ENCODE measurements at places on chromosomes 2 and 18.
A peak's percentile ranks its signal among the peaks of the same experiment; 100 is the strongest.

DNA sequence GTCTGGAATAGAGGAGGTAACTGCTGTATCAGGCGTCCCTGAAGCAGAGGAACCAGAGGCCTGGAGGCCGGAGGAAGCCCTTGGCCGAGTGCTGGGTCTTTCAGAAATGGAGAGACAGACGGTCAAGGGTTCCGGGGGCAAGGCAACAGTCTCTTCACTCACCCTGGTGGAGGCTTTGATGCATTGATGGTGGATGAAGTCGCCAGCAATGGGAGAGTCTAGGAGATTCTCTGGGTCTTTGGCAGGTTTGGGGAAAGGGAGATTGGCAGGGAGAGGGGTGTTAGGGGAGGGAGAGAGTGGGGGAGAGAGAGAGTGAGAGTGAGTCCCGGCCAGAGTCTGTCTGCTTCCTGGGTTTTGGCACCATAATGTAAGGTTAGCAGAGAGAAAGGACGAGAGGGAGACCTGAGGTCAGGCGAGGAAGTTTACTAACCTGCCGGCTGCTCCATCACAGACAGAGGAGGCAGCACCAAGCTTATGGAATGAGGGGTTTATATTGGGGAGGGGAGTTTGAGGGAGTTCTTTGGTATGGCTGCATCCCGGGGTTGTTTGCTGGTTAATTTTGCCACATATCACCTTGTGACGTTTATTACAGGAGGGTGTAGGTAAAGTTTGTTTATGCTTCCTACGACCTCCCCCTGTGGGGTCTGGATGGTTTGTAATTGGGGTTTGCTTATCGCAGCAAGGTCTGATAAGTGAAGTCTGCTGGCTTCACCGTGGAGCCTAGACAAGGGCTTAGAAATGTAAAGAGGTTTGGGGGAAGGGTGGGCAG, 19.6 kb downstream of the COMMD1 start:
- DNase-seq, result no peak

DNA sequence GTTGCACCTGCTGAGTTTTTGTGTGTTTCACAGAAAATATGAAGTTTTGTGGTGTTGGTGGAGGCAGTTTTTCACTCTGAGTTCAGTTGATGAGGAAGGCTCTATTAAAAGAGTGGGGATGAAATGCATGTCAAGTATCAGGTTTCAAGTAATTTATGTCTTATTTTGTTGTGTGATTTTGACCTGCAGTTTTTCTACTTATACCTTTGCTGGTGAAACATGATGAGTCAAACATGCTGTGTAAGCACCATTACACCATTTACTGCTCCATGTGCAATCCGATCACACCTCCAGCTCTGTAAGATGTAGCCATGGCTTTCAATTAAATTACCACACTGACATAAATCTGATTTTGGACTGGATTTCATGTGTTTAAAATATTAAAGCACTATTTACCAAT, 174.5 kb upstream of the ZEB2 start:
- DNase-seq, result no peak

DNA sequence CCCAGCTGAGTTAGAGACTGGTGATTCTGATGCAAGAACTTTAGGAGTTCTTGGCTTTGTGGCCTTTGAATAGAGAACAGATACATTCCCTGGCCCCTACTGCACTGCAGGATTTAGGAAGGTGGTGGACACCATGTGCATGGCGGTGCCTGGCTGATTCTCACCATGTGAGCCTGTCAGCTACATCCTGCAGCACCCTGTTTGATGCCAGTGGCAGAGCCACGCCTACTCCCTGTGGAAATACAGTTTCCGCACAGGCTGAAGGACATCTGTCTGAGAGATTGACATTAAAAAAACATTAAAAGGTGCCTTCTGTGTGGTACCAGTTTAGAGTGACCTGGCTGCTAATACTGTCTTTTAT, 50.0 kb downstream of the KCNE4 start:
- DNase-seq, result no peak

- DNase-seq, result no peak
Measured at GRCh38 chr2:39537150-39537549, 100.1 kb upstream of the MAP4K3 start.

GRCh38 chr2:138455275-138455674, 46.3 kb upstream of the SPOPL start:
- DNase-seq, result no peak

DNA sequence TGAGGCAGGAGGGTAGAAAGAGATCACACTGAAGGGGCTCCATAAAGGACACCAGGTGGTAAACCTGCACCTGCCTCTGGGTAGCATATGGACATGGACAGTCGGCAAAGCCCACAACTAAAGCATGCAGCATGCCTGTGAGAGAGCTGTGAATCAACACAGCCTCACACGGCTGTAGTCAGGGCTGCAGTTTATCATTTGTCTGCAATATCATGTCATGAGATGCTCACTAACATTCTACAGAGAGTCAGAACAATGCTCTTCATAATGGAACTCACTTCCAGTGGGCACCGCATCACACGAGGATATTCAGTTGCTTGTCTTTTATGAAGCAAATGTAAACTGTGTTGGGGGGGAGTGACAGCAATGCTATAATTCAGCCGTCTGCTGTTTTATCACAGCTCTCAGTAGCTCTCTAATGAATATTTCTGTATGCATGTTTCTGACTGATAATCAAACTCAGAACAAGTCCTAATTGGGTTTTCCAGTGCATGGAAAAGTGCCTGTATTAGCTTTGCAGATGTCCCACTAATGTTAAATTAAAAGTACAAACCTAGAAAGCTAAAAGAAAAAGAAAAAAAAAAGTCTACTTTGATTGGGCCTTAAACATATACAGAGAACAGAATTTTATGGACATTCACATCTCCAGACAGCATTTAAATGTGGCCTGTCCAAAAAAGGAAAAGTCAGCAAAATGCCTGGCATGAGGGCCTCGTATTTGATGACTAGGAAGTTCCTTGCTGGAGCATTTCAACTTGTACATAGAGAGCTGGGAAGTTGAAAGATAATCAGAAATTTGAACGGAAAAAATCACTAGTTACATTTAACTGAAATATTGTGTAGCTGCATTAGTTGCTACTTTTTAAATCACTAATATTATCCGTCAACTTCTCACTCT, 406.1 kb upstream of the SOX11 start:
- no peak for DNase-seq

GRCh38 chr18:32175265-32175664, 14.6 kb upstream of the MEP1B start:
- DNase-seq, result peak; percentile 91

- peak; percentile 15 for DNase-seq
Measured at GRCh38 chr18:61239051-61239450, 94.2 kb upstream of the CDH20 start.

GRCh38 chr2:159683817-159684216, 28.5 kb upstream of the MARCHF7 start:
- DNase-seq, result no peak

- no peak for DNase-seq
Measured at GRCh38 chr2:62974999-62975398, 75.6 kb upstream of the OTX1 start.

DNA sequence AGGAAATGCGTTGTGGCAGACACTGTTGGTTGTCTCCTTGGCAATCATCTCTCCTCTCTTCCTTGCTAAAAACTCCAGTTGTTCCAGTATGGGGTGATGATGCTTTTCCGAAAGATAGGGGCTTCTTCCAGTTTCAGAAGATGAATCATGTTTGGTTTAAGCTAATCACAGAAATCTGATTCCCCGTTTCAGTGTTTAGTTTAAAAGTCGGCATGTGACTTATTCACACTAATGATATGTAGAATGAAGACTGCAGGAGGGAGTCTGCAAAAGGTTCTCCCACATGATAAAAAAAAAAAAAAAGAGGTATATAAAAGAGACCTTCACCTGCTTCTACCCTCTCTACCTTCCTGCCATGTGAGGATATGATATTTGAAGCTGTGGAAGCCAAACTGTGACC, 239.0 kb upstream of the SIX2 start:
- no peak for DNase-seq

DNA sequence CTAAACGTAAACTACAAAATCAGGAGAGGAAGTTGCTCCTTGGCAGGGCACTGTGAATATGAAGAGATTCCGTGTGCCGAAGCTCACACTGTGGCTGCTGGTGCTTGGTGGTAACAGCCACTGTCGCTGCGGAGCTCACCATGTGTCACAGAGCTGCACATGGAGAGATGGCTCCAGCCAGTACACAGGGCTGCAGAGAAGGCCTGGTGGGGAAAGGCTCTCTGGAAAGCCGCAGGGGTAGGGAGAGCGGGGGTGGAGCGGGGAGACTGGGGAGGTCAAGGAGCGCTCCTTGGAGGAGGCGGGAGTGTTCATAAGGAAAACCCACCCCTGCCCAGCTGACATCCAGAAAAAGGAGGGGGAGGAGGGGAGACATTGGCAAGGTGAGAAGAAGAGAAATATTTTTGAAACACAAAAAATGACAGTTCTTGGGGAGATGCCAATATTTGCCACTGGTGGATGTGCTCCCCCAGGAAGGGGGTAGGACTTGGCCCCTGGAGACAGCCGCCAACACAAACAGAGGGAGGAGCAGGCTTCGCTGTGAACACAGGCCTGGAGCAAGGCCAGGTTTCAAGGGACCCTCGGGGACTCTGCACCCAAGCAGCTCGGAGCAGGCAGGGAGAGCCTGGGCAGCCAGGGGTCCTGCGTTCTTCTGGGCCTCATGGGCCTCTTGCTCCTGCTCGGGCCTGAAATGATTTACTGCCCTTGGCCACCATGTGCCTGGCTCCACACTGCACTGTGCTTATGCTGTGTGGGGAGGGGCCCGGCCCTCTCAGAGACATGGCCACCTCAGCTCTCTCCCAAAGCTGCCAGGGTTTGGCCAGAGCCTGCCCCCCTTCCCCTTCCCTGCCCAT, 102.6 kb upstream of the GLI2 start:
- DNase-seq, result peak; percentile 57

DNA sequence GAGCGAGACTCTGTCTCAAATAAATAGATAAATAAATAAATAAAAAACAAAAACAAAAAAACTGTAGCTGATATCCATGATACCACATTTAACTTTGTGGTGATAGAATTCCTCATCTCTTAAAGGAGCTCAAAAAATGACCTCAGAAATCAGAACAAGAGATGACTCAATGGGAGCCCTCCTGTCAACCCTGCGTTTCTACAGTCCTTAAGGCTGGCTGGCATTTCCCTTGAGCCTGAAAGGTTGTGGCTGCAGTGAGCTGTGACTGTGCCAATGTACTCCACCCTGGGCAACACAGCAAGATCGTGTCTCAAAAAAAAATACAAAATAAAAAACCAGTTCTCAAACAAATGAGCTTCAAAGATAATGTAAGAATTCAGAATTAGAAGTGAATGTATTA, 40.4 kb downstream of the CHST9 start:
- DNase-seq, result no peak

GRCh38 chr2:215887303-215887702, 126.0 kb downstream of the MREG start:
- no peak for DNase-seq

GRCh38 chr18:24078391-24078790, 60.5 kb upstream of the CABYR start:
- DNase-seq, result no peak

DNA sequence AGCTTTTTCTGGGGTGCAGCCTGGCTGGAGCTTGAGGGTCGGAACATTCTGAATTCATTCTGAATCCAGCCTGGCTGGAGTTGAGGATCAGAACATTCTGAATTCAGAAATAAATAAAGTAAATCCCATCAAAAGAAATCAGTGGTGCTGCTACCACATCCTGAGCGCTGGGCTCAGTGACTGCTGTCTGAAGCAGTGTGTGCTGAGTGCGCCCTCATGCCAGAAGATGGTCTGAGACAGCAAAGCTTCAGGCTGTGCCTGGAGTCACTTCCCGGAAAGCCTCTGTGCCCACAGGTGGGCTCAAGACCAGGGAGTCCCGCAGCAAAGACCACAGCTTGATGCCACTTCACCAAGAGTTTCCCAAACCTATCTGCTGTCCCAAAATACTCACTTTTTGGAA, 187.9 kb downstream of the VAPA start:
- DNase-seq, result no peak

GRCh38 chr2:241053576-241054251, 48.4 kb downstream of the MTERF4 start:
- DNase-seq, result no peak

DNA sequence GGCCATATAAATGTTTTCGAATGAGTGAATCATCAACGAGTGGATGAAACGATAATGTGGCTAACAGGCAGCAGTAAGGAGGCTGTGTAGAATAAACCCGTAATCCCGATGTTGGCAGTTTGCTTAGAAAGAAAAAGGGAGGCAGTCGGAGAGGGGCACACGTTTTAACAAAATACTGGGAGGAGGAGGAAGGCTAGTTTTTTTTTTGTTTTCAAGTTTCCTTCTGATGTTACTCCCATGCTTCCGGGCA, 476 bp upstream of the MSH2 start:
- no peak for DNase-seq

DNA sequence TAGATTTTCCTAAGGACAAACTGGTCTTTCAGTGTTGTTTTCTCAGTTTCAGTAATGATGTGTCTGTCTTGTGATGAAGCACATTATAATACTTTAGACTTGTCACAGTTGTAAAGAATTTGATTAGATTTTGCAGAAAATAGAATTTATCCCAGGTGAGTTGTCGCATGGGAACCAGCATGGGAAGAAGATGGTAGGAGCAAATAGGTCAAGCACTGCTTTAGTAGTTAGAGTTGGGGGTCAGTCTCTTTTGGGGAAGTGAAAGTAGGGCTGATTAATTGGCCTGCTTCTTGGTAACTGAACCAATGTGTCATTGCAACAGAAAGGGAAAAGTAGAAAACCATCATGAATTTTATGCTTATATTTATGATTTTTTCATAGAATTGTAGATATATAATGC, 153.2 kb upstream of the MYO3B start:
- DNase-seq, result no peak

- DNase-seq, result no peak
Measured at GRCh38 chr2:2824588-2824987, 493.5 kb upstream of the MYT1L start.

- DNase-seq, result no peak
Measured at GRCh38 chr2:238127165-238128060, 11.1 kb upstream of the KLHL30 start.

DNA sequence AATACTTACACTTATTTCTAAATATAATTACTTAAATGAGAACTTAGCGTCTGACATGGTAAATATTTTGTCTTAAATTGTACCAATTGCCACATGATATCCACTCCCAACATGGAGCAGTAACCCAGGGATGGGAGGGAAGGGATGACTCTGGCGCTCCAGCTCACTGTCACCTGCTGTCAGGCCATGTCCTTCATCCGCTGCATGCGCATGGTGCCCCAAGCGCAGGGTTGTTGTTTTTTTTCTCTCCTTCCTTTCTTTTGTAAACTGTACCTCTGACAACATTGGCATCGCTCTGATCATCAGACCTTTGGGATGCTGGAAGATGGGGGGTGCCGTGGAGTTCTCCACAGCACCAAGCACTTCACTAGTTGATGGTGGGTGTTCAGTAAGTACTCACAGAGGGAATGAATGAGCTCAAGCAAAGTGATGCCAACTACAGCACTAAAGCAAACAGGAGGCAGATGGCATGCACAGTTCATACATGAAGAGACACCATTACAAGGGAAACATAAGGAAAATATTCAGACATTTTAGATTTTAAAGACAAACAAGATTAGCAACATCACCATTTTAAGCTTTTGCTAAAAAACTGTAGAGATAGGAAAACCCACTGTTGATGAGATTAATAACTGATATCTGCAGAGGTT, 247.8 kb downstream of the GBX2 start:
- no peak for DNase-seq
